SK-N-SH treated with all-trans-retinoic acid at 6 μM for 48 hours (cell line): ENCODE measurements at places on chromosomes 1 and 21.

- no peak for ATAC-seq
Observed at GRCh38 chr21:41183575-41183974, 15.6 kb downstream of the BACE2 start.

- no peak for ATAC-seq
Observed at GRCh38 chr1:171990371-171990770, 149.1 kb downstream of the DNM3 start.

GRCh38 chr1:213973129-213973528, 14.6 kb upstream of the PROX1 start:
- ATAC-seq, result no peak

GRCh38 chr1:201455098-201455497, 13.9 kb downstream of the PHLDA3 start:
- no peak for ATAC-seq

DNA sequence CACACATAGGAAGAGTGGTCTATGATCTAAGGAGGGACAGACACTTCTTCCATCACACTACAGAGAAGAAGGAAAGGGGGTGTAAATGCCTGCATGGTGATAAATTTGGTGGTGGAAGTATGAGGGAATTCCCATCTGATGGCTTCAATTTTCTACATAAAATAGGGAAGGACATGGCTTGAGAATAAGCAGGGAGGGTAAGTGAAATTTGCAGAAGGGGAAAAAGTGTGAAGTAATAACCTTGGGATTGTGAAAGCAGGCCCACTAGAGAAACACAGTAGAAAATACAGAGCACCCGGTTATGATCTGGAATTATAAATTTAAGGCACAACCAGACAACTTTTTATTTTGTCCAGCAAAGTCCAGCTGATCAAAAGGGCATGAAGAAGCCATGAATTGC, 22.7 kb upstream of the HIVEP3 start:
- no peak for ATAC-seq

GRCh38 chr1:192439373-192440025, 122.7 kb downstream of the RGS21 start:
- peak; percentile 71 for ATAC-seq
